ENCODE measurements at places on chromosomes 16 and 17. TPM values are rescaled to one million over a fixed set of nuclear protein-coding genes. Genes with fewer than 3 reads are reported as not detected.

PRKCB gene
- 0.41 TPM for total RNA-seq

MKS1 gene
- total RNA-seq: 12.1 TPM

OR1A1 gene
- total RNA-seq: not detected

ARL2BP gene
- total RNA-seq: 47.7 TPM

CLEC3A gene
- 0.23 TPM for total RNA-seq

GNAO1 gene
- 33.4 TPM for total RNA-seq

TP53TG3 gene
- total RNA-seq: 1.2 TPM

EXOC7 gene
- 190 TPM for total RNA-seq

SPOP gene
- total RNA-seq: 58.0 TPM

KRT9 gene
- total RNA-seq: not detected

CD300E gene
- not detected for total RNA-seq

ZNF213 gene
- total RNA-seq: 12.3 TPM

MEFV gene
- 0.46 TPM for total RNA-seq

CYTH1 gene
- 46.7 TPM for total RNA-seq

G6PC1 gene
- 0.08 TPM for total RNA-seq

RDM1 gene
- total RNA-seq: 5.5 TPM

WDR59 gene
- 58.7 TPM for total RNA-seq

ACSM2A gene
- total RNA-seq: not detected

EFCAB5 gene
- 0.39 TPM for total RNA-seq

ZSCAN10 gene
- 0.21 TPM for total RNA-seq

SPNS1 gene
- total RNA-seq: 79.1 TPM

CDH13 gene
- not detected for total RNA-seq

FBXW10 gene
- total RNA-seq: not detected

CDK5R1 gene
- total RNA-seq: 7.9 TPM

NPIPB6 gene
- total RNA-seq: 1.3 TPM

BEAN1 gene
- not detected for total RNA-seq

PPM1E gene
- total RNA-seq: 2.9 TPM

MYH8 gene
- not detected for total RNA-seq

ZDHHC1 gene
- 7.8 TPM for total RNA-seq

PPY gene
- total RNA-seq: not detected

SAMD14 gene
- 6.9 TPM for total RNA-seq

WSCD1 gene
- total RNA-seq: 0.74 TPM

CALB2 gene
- total RNA-seq: 0.59 TPM

APOBR gene
- 0.13 TPM for total RNA-seq

FNDC8 gene
- total RNA-seq: not detected

HSPB9 gene
- total RNA-seq: not detected

SLC35G6 gene
- total RNA-seq: not detected

SDR42E1 gene
- 0.33 TPM for total RNA-seq

TENT4B gene
- 9.7 TPM for total RNA-seq

SPIRE2 gene
- 21.7 TPM for total RNA-seq

TNS4 gene
- total RNA-seq: not detected
